Stimulated activated CD4-positive, alpha-beta T cell treated with anti-CD3 and anti-CD28 coated beads, TNF-alpha, amount 100 ng/mL, for 4 hours (primary cell): ENCODE measurements at places on chromosomes 7 and 10.

DNA sequence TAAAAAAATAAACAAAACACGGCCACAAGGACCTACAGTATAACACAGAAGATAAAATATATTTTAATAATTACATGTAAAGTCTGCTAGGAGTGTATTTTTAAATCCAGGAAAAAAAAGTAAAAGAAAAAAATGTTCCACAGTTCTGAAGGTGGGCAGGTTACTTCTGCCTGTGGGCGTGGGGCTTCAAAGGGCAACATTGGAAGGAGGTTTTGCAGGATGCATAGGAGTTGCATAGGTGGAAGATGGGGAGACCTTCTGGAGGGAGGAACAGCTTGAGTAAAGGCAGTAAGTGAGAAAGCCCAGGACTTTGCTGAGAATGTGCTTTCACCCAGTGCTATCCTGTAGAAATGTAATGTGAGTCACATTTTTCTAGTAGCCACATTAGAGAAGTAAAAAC is 37.5 kb upstream of the PLXNA4 start:
- no peak for DNase-seq

DNA sequence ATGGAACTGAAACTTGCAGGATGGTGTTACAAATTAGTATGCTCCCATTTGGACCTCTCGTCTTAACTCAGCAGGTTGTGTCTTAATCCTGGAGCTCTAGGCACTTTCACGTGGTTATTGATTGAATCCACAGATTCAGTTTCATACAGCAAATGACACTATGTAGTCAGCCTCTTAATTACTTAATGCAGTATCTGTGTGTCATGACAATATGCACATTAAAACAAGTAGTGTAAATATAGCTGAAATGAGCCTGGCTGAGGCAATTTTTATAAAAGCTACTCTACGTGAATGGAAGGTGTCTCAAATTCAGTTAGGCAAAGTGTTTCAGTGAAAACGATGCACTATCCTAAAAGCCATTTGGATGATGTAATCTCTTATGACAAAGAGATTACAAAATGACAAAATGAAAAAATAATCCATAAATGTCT is 86.8 kb downstream of the CD36 start:
- DNase-seq: no peak

DNA sequence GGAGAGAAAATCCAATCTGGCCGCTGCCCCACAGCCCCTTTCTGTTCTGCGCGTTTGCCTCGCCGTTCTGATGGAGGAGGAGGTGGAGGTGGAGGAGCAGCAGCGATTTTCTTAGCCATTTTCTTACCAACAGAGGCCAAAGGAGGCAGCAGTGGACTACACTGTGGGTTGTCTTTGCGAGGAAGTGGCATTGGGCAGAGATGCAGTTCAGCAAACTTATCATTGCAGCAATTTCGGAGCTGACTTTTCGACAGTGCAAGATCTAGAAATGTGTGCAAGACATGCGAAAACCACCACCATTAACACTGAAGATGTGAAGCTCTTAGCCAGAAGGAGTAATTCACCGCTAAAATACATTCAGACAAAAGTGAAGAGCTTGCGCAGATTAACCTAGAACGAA is 1.9 kb upstream of the ARL4A start:
- no peak for DNase-seq

GRCh38 chr10:81909453-81909852 is 34.5 kb downstream of the NRG3 start:
- DNase-seq: no peak

DNA sequence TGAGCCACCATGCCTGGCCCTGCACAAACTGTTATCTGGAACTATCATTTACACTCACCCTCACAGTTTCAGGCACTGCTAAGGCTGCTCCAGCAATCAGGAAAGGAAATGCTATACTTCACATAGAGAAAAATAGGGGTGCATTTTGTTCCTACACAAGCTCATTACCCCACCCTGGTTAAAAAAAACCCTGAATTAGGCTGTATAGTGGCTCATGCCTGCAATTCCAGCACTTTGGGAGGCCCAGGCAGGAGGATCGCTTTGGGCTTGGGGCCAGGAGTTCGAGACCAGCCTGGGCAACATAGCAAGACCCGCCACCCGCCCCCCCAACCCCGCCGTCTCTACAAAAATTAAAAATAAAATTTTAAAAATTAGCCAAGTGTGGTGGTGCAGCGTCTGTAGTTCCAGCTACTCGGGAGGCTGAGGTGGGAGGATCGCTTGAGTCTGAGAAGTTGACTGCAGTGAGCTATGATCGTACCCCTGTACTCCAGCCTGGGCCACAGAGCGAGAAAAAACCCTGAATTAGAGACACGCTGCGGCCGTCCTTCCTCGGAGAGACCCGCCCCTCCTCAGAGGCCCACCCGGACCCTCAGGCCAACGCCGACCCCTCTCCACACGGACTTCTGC is 539 bp downstream of the PTCD1 start:
- no peak for DNase-seq

DNA sequence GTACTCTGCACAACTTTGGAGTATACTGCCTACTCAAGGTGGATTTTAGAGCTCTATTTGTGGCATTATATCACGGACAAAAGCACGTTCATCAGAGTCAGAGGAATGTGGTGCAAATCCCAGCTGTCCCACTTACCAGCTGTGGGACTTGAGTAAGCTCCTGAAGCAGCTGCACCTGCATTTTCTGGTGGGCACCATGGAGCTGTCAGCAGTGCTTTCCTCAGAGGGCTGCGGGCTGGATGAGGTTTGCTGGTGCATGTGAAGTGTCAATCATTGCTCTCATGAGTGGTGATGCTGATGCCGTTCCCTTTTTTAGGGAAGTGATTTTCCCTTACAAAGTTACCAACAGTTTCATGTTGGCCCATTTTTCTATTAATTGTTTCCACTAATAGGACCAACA is 53.4 kb downstream of the EGFR start:
- no peak for DNase-seq

- no peak for DNase-seq
Observed at GRCh38 chr7:121323515-121324302, 5.1 kb upstream of the WNT16 start.

DNA sequence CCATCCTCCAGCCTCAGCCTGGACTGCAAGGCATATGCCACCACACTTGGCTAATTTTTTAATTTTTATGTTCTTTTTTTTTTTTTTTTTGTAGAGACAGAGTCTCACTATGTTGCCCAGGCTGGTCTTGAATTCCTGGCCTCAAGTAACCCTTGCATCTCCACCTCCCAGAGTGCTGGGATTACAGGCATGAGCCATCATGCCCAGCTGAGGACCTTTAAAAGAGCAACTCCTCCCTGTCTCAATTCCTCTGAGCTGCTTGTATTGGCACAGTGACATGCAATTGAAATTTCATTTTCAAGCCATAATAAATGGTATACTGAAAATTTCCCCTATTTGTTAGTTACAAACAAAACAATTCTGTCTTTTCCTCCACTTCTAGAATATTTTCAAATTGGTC is 19.5 kb downstream of the DNAJB9 start:
- no peak for DNase-seq

DNA sequence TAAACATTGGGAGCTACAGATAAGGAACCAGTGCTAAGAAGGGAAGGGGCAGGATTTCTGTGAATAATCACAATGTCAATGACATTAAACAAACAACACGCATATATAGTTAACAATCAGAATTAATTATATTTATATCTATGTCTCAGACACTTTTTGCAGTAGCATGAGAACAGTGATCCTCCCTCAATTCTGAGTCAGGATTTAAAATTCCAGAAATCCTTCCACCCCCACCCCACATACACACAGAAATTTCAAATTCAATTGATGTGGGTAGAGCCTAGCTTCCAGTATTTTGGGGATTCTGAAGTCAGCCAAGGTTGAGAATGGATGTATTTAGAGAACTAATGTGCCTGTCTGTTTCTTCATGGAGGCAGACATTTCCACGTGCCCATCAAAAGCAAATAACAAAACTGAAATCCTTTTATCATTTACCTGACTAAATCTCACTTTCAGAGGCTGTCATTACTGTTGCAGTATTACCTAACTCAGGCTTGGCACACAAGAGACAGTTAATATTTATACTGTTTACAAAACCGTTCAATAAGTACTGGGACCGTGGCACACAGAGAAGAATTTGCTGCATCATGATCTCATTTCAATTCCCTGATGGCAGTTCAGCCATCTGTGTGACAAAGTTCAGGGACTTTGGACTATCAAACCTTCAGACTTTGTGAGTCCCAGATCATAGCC is 116.6 kb upstream of the PALS2 start:
- no peak for DNase-seq

DNA sequence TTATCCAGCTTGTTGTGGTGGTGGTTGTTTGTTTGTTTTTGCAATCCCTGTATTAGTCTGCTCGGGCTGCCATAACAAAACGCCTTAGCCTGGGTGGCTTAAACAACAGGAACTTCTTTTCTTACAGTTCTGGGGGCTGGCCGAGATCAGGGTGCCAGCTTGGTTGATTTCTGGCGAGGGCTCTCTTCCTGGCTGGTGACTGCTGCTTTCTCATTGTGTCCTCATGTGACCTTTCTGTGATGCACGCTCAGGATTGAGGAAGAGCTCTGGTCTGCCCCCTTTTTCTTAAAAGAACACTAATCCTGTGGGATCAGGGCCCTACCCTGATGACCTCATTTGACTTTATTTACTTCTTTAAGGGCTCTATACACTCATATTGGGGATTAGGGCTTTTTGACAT is 107.1 kb upstream of the NRP1 start:
- no peak for DNase-seq

- no peak for DNase-seq
Observed at GRCh38 chr10:46237815-46238510, 48.8 kb upstream of the ANTXRL start.

GRCh38 chr7:155188357-155188756 is 109.3 kb upstream of the INSIG1 start:
- DNase-seq: no peak

- DNase-seq: no peak
Observed at GRCh38 chr7:40297741-40298311, 163.0 kb downstream of the SUGCT start.

- DNase-seq: no peak
Observed at GRCh38 chr7:136036336-136036735, 59.2 kb upstream of the MTPN start.

DNA sequence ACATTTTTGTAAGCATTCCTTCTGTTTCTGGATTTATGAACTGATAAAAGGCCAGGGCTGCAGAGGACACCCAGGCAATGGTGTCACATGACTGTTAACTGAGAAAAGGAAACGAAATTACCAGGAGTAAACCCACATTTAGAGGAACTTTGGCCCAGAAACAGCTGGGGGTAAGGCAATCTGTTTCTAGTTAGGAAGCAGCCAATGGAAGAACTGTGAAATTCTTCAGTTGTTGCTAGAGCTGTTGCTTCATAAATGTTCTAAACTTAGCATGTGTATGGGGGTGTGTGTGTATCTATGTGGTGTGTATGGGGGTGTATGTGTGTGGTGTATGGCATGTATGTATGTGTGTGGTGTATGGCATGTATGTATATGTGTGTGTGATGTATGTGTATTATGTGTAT is 11.8 kb upstream of the PDCD4 start:
- DNase-seq: no peak

DNA sequence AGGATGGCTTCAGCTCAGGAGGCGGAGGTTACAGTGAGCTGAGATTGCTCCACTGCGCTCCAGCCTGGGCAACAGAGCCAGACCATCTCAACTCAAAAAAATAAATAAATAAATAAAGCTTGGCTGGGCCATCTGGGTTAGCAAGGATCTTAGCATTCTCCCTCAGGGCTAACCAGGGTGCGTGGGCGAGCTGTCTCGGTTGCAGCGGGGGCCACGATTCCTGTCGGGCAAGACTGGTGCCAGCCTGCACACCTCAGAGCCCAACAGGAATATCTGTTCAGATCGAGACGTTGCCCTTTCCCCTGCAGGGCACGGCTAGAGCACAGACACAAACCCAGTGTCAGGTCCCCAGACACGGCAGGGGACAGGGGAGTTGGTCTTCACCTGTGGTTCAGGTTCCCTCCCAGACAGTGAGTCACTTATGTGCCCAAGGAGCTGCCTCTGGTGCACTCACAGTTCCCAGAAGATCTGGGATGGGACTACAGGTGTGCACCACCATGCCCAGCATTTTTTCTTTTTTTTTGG is 75.5 kb upstream of the GTF2I start:
- DNase-seq: no peak

GRCh38 chr7:2258661-2259365 is 16.8 kb downstream of the NUDT1 start:
- no peak for DNase-seq

DNA sequence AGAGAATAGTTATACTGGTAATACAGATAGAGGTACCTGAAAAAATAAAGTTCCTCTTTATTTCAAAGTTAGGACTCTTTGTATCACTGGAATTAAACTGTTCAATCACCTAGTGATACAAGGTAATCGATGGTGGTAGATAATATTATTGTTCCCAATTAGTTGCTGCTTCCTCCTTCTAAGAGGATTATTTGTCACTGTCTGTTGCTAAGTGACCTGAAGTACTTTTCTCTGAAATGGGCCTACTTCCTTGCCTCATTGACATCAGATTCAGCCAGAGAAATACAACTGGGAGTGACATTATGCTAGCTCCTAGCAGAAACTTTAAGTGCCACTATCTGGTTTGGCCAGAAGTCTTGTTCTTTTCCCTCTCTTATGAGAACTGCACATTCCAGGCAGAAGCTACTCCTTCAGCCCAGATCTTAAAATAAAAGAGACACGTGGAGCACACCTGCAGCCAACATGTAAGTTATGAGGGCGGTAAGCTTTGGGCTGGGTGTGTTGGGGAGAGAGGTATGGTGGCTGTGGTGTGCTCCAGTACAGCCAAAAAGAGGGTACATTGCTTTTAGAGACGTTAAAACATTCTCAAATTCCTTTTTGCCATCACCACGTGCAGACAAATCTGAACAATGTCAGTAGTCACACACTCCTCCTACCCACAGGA is 54.8 kb downstream of the MINDY3 start:
- DNase-seq: no peak

DNA sequence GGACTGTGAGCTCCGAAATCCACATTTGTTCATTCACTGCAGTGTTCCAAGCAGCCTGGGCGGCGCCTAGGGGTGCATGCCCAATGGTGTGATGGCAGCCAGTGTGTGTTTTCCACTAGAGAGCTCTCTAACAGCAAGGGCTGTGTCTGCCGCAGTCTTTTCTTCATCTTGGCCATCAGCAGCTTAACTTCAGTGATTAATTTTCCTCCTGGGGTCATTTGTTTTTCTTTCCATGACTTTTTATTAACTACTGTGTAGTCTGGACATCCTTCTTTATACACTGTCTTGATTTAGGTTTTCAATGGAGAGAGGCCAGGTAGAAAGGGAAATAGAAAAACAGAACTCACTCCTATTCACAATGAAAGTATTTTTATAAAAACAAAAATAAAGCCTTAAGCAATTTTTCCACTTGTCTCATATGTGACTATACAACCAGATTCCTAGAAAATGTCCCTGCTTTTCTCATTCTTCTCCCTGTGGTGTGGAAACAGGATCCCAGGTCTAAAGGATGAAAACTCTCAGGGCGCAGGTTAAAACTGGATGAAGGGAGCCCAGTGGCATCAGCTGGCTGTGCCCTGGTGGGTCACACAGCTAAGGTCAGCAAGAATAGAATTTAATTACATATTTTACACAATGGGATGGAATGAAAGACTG is 176.8 kb downstream of the PKD1L1 start:
- DNase-seq: no peak

GRCh38 chr7:135772639-135773222 is 24.1 kb upstream of the FAM180A start:
- no peak for DNase-seq
